ENCODE measurements at places on chromosomes 1 and 21.

- peak; percentile 22 for DNase-seq
These were observed 2.8 kb upstream of the CD1D start for GRCh38 chr1:158177700-158178450.

DNA sequence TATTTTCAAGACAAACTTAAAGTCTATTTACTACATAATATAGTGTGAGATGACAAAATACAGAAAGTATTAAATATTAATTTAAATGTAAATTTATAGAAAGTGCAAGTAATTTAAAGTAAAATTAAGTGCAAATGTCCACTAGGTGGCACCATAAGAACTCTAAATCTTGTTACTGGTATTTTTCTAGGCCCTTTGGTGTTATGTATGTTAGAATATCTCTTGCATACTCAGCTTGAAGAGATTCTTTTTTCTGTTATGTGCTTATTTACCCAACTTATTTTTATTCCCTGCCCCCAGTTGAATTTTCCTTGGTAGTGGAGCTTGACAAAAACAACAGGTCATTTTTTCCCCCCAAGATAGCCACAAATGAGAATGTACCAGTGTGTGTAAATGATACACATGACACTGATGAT is 71.5 kb downstream of the RPS6KC1 start:
- DNase-seq: no peak

GRCh38 chr1:56517404-56518130 is 61.8 kb downstream of the PLPP3 start:
- no peak for DNase-seq

DNA sequence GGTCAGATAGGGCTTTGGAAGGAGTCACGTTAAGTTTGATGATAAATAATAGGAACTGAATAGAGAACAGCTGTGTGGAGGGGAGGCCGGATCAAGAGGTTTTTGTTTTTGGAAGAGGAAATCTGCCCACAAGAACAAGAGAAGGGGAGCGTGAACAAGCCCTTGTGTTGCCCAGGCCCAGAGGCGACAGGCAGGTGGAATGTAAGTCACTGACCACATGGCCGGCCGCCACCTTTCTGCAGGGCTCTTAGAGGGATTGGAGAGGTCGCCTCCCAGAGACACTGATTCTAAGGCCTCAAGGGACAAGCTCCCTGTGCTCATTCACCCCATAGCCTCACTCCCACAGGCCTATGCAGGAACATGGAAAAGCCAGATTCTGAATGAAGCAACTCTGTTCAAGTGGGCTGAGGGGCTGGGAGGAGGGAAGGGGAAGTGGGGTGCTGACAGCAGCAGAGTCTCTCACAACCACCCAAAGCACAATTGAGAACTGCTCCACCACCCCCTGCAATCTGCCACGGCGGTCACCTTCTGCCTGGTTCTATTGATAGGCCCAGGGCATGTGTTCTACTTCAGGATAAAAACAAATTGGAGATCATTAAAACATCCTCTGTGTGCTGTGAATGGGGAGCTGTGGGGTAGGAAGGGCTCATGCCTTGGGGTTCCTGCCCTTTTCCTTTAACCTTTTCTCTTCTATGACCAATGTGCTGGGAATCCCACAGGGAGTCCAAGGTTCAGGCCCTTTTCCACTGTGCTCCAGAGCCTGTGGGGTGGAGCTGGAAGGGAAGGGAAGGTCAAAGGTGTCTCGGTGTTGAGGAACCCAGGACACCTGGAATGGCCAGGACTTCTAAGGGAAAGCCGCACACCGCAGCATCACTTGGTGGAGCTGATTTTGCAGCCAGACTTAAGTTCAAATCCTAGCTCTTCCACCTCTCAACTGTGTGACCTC is 63.3 kb upstream of the PARP1 start:
- no peak for DNase-seq

- peak; percentile 87 for DNase-seq
These were observed 825 bp downstream of the DCAF8 start for GRCh38 chr1:160261556-160261892.

GRCh38 chr1:209924390-209924789 is 13.6 kb upstream of the SYT14 start:
- no peak for DNase-seq

DNA sequence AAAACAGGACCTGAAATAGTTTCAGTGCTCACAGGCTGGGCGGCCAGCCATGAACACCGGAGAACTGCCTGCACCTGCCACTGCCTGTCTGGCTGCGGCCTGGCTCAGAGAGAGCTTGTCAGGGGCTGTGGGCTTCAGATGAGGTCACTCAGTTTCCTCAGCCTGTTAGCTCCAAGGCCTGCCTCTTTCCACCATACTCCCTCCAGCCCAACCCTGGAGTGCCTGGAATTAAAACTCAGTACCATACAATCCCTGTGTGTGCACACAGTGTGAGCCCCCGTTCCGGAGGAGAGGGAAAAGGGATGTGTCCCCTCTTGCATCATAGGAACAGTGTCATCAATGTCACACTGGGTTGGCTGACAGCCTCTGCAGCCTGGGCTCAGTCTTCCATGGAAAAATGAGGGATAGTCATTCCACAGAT is 16.2 kb downstream of the CACNA1S start:
- DNase-seq: no peak

DNA sequence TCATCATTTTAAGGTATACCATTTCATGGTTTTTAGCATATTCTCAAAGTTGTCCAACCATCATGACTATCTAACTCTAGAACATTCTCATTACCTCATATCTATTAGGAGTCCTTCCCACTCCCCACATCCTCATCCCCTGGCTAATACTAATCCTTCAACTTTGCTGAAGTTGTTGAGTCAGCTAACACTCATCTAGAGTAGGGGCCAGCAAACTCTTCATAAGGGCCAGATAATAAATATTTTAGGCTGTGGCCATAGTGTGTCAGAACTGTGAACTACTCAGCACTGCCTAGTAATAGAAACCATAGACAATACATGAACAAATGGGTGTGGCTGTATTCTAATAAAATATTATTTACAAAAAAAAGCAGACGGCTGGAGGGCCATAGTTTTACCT is 43.0 kb downstream of the TOR3A start:
- no peak for DNase-seq
